ENCODE measurements at places on chromosomes 12 and 14.
A peak's percentile ranks its signal among the peaks of the same experiment; 100 is the strongest.

DNA sequence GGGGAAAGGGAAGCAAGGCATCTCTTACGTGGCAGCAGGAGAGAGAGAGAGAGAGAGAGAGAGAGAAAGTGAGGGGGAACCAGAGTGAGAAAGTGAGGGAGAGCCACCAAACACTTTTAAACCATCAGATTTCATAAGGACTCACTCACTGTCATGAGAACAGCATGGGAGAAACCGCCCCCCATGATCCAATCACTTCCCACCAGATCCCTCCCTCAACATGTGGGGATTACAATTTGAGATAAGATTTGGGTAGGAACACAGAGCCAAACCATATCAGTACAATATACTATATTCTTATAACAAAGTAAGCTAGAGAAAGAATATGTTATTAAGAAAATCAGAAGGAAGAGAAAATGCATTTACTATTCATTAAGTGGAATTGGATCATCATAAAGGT lies 53.7 kb upstream of the PLXNC1 start:
- H3K27ac ChIP-seq, result no peak overlapping the region
- H3K27me3 ChIP-seq, result no peaks in the 10 kb centered on the region
- H3K36me3 ChIP-seq, result no peaks in the 10 kb centered on the region
- no peak overlapping the region for H3K4me3 ChIP-seq
- DNase-seq, result no peak

- no peak overlapping the region for H3K4me3 ChIP-seq
- H3K27ac ChIP-seq, result peak overlapping the region; percentile 99
Measured at GRCh38 chr12:108699955-108700563, 31.3 kb downstream of the CORO1C start.

DNA sequence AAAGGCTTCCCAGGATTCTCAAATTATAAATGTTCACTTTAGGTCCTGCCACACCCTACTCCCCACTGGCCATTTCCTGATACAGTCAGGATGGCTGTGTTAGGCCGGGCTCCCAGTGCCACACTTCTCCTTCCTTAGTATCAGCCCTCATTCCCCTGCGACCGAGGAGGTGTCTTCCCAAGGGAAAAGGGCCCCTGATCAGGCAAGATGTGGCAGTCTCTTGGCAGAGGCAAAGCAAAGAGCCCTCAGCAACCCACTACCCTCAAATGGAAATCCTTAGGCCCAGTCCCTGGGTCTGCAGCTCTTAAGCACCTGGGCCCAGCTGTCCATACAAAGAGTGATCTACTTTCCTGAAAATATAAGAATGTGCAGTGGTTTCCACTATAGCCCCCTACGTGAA lies 96.5 kb upstream of the VASH1 start:
- DNase-seq, result no peak
- no peak overlapping the region for H3K27ac ChIP-seq
- H3K4me3 ChIP-seq, result no peak overlapping the region
- H3K4me1 ChIP-seq, result no peaks in the 10 kb centered on the region

DNA sequence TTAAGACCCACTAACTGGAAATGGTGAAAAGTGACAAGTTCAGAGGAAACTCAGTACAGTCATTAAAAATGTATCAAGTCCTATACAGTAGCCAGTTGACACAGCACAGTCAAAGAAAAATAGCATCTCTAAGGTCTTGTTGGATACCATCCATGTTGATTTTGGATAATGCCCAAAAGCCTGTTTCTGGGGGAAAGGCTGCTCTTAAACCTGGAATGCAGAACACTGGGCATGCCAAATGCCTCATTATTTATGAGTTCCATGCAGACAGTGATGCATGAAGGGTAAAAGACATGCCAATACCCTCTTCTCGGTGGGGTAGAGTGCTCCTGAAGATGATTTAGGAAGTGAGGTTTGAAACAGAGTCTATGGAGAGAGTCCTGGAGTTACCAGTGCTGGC lies 29.6 kb downstream of the KCNK13 start:
- no peaks in the 10 kb centered on the region for H3K27me3 ChIP-seq
- no peaks in the 10 kb centered on the region for H3K4me1 ChIP-seq
- no peak overlapping the region for H3K27ac ChIP-seq
- H3K4me3 ChIP-seq, result no peak overlapping the region
- no peak for DNase-seq

DNA sequence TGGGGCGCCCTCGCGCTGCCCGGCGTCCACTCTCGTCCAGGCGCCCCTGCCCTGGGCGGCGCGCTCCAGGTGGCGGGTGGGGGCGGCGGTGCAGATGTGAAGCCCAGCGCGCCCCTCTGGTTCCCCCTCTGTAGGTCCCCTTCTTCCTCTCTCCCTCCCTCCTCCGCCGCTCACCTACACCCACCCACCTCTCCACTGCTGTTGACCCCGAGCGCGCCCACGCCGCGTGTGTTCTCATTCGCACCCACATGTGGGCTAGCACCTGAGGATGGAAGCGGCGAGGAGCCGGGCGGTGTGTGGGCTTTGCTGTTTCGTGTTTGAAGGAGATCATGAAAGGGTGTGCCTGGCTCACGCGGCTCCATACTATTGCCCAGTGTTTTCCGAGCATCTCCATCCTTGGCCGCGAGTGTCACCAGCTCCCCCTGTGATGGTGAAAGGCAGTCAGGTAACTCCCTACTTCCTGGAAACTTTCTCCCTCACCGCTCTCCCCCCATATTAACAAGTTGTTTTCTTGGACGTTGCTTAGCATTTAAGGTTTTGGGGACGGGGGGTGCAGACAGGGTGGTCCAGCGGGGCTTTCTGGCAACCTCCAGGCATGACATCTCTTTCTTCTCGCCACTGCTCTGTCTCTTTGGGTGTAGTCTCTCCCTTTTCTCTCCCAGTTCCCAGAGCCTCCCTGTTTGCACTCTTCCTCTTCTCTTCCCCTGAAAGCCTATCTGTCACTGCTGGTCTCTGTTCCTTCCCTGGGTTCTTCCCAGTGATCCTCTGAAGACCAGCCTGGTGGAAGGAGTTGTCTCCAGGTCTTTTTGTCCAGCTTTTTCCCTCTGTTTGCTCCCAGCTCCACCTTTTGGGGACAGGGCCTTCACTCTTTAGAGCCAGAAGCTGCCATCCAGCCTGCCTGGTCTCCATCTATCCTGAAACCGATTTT lies 1.6 kb downstream of the CACNA1C start:
- peaks cover 3% of the 10 kb centered on the region for H3K4me1 ChIP-seq
- DNase-seq, result no peak
- peak overlapping the region; percentile 97 for H3K27ac ChIP-seq

GRCh38 chr14:99891900-99892299 lies 98.7 kb downstream of the EML1 start:
- H3K27ac ChIP-seq, result no peak overlapping the region
- H3K4me3 ChIP-seq, result no peak overlapping the region
- DNase-seq, result no peak
- H3K4me1 ChIP-seq, result no peaks in the 10 kb centered on the region

- H3K27me3 ChIP-seq, result no peaks in the 10 kb centered on the region
- DNase-seq, result no peak
- no peaks in the 10 kb centered on the region for H3K4me1 ChIP-seq
- no peak overlapping the region for H3K27ac ChIP-seq
- no peaks in the 10 kb centered on the region for H3K36me3 ChIP-seq
Measured at GRCh38 chr12:58647495-58647894, 272.8 kb downstream of the LRIG3 start.

GRCh38 chr12:55671746-55672145 lies 35.1 kb downstream of the OR10P1 start:
- no peak overlapping the region for H3K27ac ChIP-seq
- H3K27me3 ChIP-seq, result no peaks in the 10 kb centered on the region
- no peaks in the 10 kb centered on the region for H3K36me3 ChIP-seq
- H3K4me1 ChIP-seq, result no peaks in the 10 kb centered on the region
- DNase-seq, result no peak
- H3K4me3 ChIP-seq, result no peak overlapping the region

- H3K4me3 ChIP-seq, result no peak overlapping the region
- no peaks in the 10 kb centered on the region for H3K36me3 ChIP-seq
- no peaks in the 10 kb centered on the region for H3K4me1 ChIP-seq
- H3K27ac ChIP-seq, result no peak overlapping the region
- no peak for DNase-seq
- no peaks in the 10 kb centered on the region for H3K27me3 ChIP-seq
Measured at GRCh38 chr12:54989829-54990228, 5.3 kb upstream of the TESPA1 start.

DNA sequence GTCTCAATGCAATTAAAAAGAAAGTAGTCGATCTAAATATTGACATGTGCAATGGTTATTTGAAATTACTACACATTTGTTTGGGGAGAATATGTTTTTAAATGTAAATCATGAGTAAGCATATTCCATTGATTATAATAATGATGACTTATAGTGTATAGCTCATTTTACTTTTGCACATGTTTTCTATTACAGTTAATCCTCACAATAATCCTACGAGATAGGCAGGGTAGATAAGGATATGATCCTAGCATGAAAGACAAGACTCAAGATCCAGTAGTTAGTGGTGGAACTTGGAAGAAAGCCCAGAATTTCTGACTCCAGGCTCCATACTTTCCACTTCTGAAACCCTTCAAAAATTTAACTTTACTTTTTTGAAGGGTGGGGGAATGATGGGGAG lies 94.0 kb downstream of the NAV3 start:
- no peaks in the 10 kb centered on the region for H3K4me1 ChIP-seq
- no peaks in the 10 kb centered on the region for H3K36me3 ChIP-seq
- no peak overlapping the region for H3K27ac ChIP-seq

DNA sequence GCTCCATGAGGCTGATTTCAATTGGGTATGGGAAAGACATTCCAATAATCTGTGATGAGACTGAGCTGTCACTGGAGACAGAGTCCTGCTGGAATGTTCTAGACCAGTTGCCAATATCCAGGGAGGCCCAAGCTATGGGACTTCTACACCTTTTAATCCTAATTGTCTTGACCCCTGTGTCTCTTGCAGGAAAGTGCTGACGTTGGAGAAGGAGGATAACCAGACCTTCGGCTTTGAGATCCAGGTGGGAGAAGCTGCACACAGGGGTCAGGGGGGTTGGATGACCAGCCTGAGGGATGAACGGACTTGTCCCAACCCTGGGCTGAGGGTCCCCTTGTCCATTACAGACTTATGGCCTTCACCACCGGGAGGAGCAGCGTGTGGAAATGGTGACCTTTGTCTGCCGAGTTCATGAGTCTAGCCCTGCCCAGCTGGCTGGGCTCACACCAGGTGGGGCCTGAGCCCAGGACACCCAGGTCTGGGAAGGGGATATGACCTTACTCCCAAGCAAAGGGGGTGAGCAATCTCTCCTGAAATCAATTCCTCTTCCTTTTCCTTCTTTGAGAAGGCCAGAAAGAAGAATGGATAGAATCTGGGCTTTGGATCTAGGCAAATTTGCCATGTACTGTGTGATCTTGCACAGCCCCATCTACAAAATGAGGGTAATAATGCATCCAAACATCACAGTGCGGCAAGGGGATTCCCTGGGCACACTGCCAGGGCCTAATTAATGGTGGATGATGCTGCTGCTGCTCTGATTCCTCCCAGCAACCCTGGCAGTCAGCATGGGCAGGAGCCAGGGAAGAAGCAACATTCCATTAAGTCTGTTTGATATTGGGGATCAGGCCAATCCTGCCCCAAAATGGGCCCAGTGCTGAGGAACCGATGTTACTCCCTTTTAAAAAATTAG lies 4.2 kb downstream of the TAMALIN start:
- H3K4me1 ChIP-seq, result peaks cover 6% of the 10 kb centered on the region
- no peaks in the 10 kb centered on the region for H3K27me3 ChIP-seq
- H3K4me3 ChIP-seq, result no peak overlapping the region

DNA sequence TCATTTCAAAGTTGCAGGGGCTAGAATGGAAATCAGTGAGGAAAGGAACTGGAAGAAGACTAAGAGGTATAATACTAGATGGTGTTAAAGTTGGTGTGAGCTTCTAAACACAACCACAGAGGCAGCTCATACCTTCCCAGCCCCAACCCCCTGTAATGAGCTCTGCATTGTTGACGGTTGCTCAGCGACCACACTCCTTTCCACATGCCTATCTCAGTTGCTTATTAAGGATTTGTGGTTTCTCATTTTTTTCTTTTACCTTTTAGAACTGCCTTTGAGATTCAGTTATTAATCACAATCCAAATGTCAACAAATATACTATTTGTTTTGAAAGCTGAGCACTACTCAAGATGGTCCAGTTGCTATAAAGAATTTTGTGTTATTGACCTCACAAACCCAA lies 62.1 kb upstream of the KIF21A start:
- no peak overlapping the region for H3K4me3 ChIP-seq
- H3K27me3 ChIP-seq, result no peaks in the 10 kb centered on the region

DNA sequence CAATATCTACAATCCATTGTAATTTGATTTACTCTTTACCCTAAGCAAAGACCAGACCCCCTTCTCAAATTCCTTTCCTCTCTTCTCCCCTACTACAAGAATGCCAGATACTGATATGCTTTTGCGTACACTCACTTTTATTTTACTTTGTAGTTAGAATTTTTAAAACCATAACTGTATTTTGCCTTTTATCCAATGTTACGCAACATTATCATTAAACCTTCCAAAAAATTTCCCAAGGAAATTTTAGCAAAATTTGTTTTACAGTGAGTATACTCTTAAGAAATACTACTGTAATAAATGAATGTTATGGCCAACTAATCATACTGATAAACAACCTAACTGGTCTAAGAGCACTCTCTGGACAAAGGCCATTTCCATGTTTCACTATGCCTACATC lies 22.3 kb downstream of the ATP2B1 start:
- DNase-seq, result no peak
- no peaks in the 10 kb centered on the region for H3K4me1 ChIP-seq
- H3K27me3 ChIP-seq, result no peaks in the 10 kb centered on the region
- no peak overlapping the region for H3K4me3 ChIP-seq
- H3K27ac ChIP-seq, result no peak overlapping the region

GRCh38 chr14:57464008-57464730 lies 29.5 kb downstream of the CCDC198 start:
- H3K36me3 ChIP-seq, result no peaks in the 10 kb centered on the region
- no peaks in the 10 kb centered on the region for H3K4me1 ChIP-seq
- no peaks in the 10 kb centered on the region for H3K27me3 ChIP-seq
- H3K4me3 ChIP-seq, result no peak overlapping the region

- H3K4me1 ChIP-seq, result no peaks in the 10 kb centered on the region
- DNase-seq, result peak; percentile 50
- H3K27ac ChIP-seq, result no peak overlapping the region
Measured at GRCh38 chr14:26765768-26766520, 168.1 kb upstream of the NOVA1 start.

- H3K4me1 ChIP-seq, result peaks cover 7% of the 10 kb centered on the region
- H3K4me3 ChIP-seq, result peak overlapping the region; percentile 51
- no peaks in the 10 kb centered on the region for H3K36me3 ChIP-seq
Measured at GRCh38 chr14:105086833-105087307, 21.6 kb upstream of the GPR132 start.

DNA sequence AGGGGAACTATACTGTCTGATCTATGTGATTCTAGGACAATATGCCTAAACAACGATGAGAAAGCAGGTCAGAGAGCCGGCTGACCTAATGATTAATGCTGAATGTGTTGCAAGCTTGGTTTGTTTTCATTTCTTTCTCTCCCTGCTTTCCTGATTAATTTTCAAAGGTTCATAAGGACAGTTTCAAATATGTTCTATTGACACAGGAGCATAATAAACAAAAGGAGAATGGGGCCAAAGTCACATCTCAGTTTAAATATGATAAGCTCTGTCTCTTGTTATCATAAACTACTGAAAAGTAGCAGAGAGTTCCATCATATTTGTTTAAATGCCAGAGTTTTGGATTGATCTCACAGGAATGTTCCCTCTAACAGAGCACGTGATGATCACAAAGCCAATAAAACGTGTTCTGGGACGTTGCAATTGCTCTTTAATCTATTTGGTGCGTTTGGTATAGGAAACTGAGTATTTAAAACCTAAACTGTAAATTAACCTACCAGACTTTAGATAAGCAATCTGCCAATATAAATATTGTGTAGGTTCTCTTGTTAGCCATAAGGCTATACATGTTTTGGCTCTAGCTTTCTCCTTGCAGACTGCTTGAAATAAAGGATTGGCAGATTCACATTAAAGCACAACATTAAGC lies 3.7 kb upstream of the HSD17B6 start:
- H3K27me3 ChIP-seq, result no peaks in the 10 kb centered on the region
- H3K27ac ChIP-seq, result no peak overlapping the region
- no peaks in the 10 kb centered on the region for H3K4me1 ChIP-seq
- H3K4me3 ChIP-seq, result no peak overlapping the region
- no peak for DNase-seq
